Vagina (tissue), 2 donors: ENCODE measurements at places on chromosomes 4 and X.

DNA sequence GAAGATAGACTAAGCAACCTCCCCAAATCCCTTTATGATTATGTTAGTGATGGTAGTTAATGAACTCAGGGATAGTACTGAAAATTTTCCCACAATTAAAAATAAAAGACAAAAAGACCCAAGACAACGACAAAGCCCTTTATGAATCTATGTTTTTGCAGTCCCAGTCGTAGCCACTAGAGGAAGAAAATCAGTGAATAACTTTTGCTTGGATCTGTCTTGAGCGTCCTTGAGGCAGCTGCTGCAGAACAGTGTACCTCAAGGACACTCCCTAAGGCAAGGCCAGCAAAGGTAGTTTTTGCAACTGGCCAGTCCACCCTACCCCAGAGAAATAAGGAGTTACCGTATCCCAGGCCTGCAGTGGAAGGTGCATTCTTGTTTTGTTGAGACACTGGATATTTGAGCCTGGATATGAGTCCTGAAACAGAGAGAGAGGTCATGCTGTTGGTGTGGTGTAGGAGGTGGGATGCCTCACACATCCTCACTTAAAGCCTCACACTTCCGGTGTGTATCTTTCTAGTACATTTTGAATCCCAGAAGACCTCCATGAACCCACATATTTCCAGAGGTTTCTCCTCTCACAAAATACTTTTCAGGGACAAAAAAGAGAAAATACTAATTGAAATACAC lies 8.7 kb upstream of the TIMM8A start:
- DNase-seq, result no peak
- H3K36me3 ChIP-seq, result no peaks in the 10 kb centered on the region
- H3K27me3 ChIP-seq, result no peaks in the 10 kb centered on the region
- no peak overlapping the region for H3K27ac ChIP-seq
- no peaks in the 10 kb centered on the region for H3K4me1 ChIP-seq
- H3K4me3 ChIP-seq, result no peak overlapping the region

DNA sequence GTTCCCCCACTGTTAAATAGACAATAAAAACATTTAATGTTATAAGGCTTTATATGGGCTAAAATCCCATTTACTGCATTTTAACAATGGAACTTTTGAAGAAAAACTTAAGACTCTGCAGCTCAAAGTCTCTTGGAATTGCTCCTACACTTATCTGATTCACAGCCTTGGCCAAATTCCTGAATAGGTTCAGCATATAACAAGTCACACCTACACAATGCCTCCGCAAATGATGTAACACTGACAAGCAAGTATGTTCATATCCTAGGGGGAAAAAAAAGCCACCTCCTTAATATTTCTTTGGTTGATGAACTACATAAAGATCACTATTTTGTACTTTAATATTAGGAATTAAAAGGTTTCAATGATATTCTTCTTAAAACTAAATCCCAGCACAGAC lies 34.5 kb downstream of the RPS6KA6 start:
- DNase-seq, result no peak
- no peaks in the 10 kb centered on the region for H3K27me3 ChIP-seq
- no peak overlapping the region for H3K4me3 ChIP-seq
- no peaks in the 10 kb centered on the region for H3K4me1 ChIP-seq
- no peak overlapping the region for H3K27ac ChIP-seq

- H3K4me1 ChIP-seq, result no peaks in the 10 kb centered on the region
- H3K4me3 ChIP-seq, result no peak overlapping the region
- no peaks in the 10 kb centered on the region for H3K27me3 ChIP-seq
- H3K27ac ChIP-seq, result no peak overlapping the region
- no peaks in the 10 kb centered on the region for H3K36me3 ChIP-seq
- DNase-seq, result no peak
These were observed 1.5 kb downstream of the NHSL2 start for GRCh38 chrX:71912156-71912555.

- no peak overlapping the region for H3K27ac ChIP-seq
- no peaks in the 10 kb centered on the region for H3K36me3 ChIP-seq
- no peak overlapping the region for H3K4me3 ChIP-seq
- peaks cover 7% of the 10 kb centered on the region for H3K4me1 ChIP-seq
- H3K27me3 ChIP-seq, result no peaks in the 10 kb centered on the region
These were observed 56.6 kb downstream of the ANAPC10 start for GRCh38 chr4:145041378-145041777.

GRCh38 chr4:100696531-100696930 lies 178.7 kb upstream of the EMCN start:
- H3K27me3 ChIP-seq, result no peaks in the 10 kb centered on the region
- no peaks in the 10 kb centered on the region for H3K4me1 ChIP-seq
- H3K4me3 ChIP-seq, result no peak overlapping the region
- no peak overlapping the region for H3K27ac ChIP-seq

GRCh38 chrX:19758539-19758938 lies 128.9 kb downstream of the SH3KBP1 start:
- no peak overlapping the region for H3K4me3 ChIP-seq
- no peaks in the 10 kb centered on the region for H3K36me3 ChIP-seq
- no peaks in the 10 kb centered on the region for H3K4me1 ChIP-seq
- no peaks in the 10 kb centered on the region for H3K27me3 ChIP-seq
- no peak for DNase-seq

GRCh38 chrX:77003956-77004355 lies 443.2 kb upstream of the FGF16 start:
- H3K27ac ChIP-seq, result no peak overlapping the region
- H3K4me1 ChIP-seq, result no peaks in the 10 kb centered on the region
- H3K4me3 ChIP-seq, result no peak overlapping the region
- H3K36me3 ChIP-seq, result no peaks in the 10 kb centered on the region
- no peaks in the 10 kb centered on the region for H3K27me3 ChIP-seq

- H3K27me3 ChIP-seq, result no peaks in the 10 kb centered on the region
- no peak for DNase-seq
- H3K4me1 ChIP-seq, result peaks cover 12% of the 10 kb centered on the region
- no peaks in the 10 kb centered on the region for H3K36me3 ChIP-seq
These were observed 84.5 kb downstream of the GATB start for GRCh38 chr4:151676301-151676700.

GRCh38 chrX:134482371-134482770 lies 22.4 kb downstream of the HPRT1 start:
- H3K27me3 ChIP-seq, result no peaks in the 10 kb centered on the region
- H3K4me3 ChIP-seq, result no peak overlapping the region
- no peak overlapping the region for H3K27ac ChIP-seq
- H3K4me1 ChIP-seq, result no peaks in the 10 kb centered on the region

- no peaks in the 10 kb centered on the region for H3K4me1 ChIP-seq
- H3K4me3 ChIP-seq, result no peak overlapping the region
- no peak for DNase-seq
- H3K36me3 ChIP-seq, result no peaks in the 10 kb centered on the region
- H3K27ac ChIP-seq, result no peak overlapping the region
These were observed 133.6 kb upstream of the ARHGEF9 start for GRCh38 chrX:63918611-63919010.

DNA sequence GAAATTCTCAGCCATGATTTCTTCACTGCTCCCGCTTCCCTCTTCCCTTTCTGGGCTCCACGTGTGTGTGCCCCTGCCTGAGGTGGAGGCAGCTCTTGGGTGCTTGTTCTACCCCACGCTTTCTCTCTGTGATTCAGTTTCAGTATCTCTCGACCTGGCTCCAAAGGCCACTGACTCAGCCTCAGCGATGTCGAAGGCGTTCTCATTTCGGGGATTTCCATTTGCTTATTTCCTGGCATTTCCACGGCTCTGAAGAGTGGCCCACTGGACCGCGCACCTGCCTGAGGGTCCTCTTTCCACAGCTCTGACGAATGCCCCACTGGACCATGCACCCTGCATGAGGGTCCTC lies 52.4 kb downstream of the GAK start:
- no peaks in the 10 kb centered on the region for H3K4me1 ChIP-seq
- H3K36me3 ChIP-seq, result no peaks in the 10 kb centered on the region
- H3K4me3 ChIP-seq, result no peak overlapping the region

- no peaks in the 10 kb centered on the region for H3K4me1 ChIP-seq
- H3K36me3 ChIP-seq, result no peaks in the 10 kb centered on the region
- H3K27ac ChIP-seq, result no peak overlapping the region
- H3K27me3 ChIP-seq, result no peaks in the 10 kb centered on the region
- H3K4me3 ChIP-seq, result no peak overlapping the region
- no peak for DNase-seq
These were observed 14.7 kb downstream of the GBA3 start for GRCh38 chr4:22707390-22707789.

- no peak overlapping the region for H3K27ac ChIP-seq
- no peak overlapping the region for H3K4me3 ChIP-seq
- H3K36me3 ChIP-seq, result no peaks in the 10 kb centered on the region
- no peak for DNase-seq
- H3K4me1 ChIP-seq, result peaks cover 10% of the 10 kb centered on the region
These were observed 151.0 kb upstream of the PSAPL1 start for GRCh38 chr4:7585768-7586167.

DNA sequence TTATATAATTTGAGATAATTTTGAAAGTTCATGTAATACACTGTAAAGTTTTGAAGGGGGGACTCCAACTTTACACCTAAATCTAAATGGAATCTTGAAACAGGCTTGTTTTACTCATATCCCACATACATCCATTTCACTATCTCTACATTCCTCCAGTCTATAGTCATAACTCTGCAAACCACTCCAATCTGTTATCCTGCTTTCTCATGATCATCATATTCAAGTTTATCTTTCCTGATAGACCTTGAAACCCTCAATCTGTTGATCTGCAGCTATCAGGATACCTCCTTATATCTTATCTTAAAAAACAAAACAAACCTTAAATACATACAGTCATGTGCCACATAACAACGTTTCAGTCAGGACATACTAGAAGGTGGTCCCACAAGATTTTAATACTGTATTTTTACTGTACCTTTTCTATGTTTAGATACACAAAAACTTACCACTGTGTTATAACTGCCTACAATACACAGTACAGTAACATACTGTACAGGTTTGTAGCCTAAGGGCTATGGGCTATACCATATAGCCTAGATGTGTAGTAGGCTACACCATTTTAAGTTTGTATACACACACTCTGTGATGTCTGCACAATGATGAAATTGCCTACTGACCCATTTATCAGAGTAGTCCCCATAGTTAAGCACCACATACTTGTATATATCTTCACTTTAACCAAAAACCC lies 14.0 kb downstream of the CHIC2 start:
- DNase-seq, result no peak
- H3K27ac ChIP-seq, result no peak overlapping the region
- H3K36me3 ChIP-seq, result no peaks in the 10 kb centered on the region
- no peaks in the 10 kb centered on the region for H3K27me3 ChIP-seq
- H3K4me1 ChIP-seq, result peaks cover 45% of the 10 kb centered on the region
- H3K4me3 ChIP-seq, result no peak overlapping the region

GRCh38 chrX:77731821-77732419 lies 54.1 kb downstream of the ATRX start:
- no peak overlapping the region for H3K4me3 ChIP-seq
- no peaks in the 10 kb centered on the region for H3K36me3 ChIP-seq
- DNase-seq, result no peak
- no peak overlapping the region for H3K27ac ChIP-seq

GRCh38 chr4:128835498-128836222 lies 26.2 kb downstream of the JADE1 start:
- H3K4me3 ChIP-seq, result no peak overlapping the region
- no peaks in the 10 kb centered on the region for H3K27me3 ChIP-seq
- H3K4me1 ChIP-seq, result peaks cover 52% of the 10 kb centered on the region
- H3K36me3 ChIP-seq, result no peaks in the 10 kb centered on the region
- no peak for DNase-seq

GRCh38 chr4:57504139-57504538 lies 394.0 kb upstream of the IGFBP7 start:
- no peak for DNase-seq
- H3K27ac ChIP-seq, result no peak overlapping the region
- H3K4me3 ChIP-seq, result no peak overlapping the region
- H3K4me1 ChIP-seq, result no peaks in the 10 kb centered on the region

DNA sequence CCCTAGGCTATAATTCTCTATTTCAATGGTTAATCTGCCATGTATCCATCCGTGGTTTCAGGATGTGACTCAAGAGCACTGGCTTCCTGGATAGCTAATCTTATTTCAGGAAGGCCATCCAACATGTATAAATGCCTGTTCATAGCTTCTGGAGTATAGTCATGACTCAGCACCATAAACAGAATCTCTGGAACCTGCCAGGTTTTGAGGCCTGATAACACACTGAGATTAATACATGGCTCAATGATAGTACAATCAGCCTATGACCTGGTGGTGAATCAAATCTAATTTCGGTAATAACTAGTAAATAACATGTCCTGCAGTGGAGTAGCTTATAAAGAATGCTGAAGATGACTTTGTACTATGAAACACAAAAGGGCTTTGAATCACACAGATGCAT lies 5.7 kb upstream of the IL13RA2 start:
- no peaks in the 10 kb centered on the region for H3K4me1 ChIP-seq
- no peak overlapping the region for H3K4me3 ChIP-seq

DNA sequence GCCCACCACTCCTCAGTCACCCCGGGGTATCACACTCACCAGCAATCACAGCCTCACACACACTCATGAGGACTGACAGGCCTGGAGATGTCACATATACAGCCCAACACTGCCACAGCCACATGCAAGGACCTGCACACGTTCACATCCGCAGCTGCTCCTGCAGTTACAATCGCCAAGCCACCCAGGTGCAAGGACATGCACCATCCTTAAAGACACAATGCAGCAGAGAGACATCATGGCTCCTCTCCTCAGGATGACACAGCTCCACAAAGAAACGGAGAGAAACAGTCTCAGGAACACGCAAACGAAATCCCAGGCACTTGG lies 1.1 kb downstream of the PCSK1N start:
- no peaks in the 10 kb centered on the region for H3K4me1 ChIP-seq
- no peak overlapping the region for H3K27ac ChIP-seq
- no peaks in the 10 kb centered on the region for H3K27me3 ChIP-seq
- no peak overlapping the region for H3K4me3 ChIP-seq
- no peak for DNase-seq
- no peaks in the 10 kb centered on the region for H3K36me3 ChIP-seq

DNA sequence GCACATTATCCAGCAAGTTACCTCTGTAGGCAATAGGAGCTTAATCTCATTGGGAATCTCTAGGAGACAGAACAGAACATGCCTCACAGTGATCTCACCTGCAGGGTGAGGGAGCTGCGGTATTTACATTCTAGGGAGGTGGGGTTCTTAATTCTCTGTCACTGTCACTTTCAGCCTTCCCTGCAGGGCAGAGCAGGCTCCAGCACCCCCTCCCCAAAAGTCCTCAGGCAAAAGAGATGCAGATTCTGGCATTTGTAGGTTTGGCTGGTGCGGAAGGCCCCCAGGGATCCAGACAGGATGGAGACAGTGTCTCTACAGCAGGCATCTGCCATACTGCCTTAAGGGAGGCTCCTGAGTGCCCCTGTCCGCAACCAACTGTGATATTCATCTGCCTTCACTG lies 166.4 kb upstream of the ATP6AP2 start:
- no peaks in the 10 kb centered on the region for H3K36me3 ChIP-seq
- no peak overlapping the region for H3K4me3 ChIP-seq
- H3K4me1 ChIP-seq, result no peaks in the 10 kb centered on the region
- H3K27me3 ChIP-seq, result no peaks in the 10 kb centered on the region

GRCh38 chr4:148779771-148780170 lies 337.6 kb upstream of the NR3C2 start:
- no peak overlapping the region for H3K27ac ChIP-seq
- H3K36me3 ChIP-seq, result no peaks in the 10 kb centered on the region
- DNase-seq, result no peak
- no peaks in the 10 kb centered on the region for H3K4me1 ChIP-seq
- H3K4me3 ChIP-seq, result no peak overlapping the region

GRCh38 chrX:6053141-6053540 lies 175.5 kb downstream of the NLGN4X start:
- H3K27ac ChIP-seq, result no peak overlapping the region
- H3K4me1 ChIP-seq, result no peaks in the 10 kb centered on the region
- no peaks in the 10 kb centered on the region for H3K36me3 ChIP-seq
- H3K27me3 ChIP-seq, result no peaks in the 10 kb centered on the region
- DNase-seq, result no peak
